ENCODE measurements at places on chromosomes 6 and 20.

GRCh38 chr6:54248994-54249393 is 59.2 kb upstream of the TINAG start:
- no peak for DNase-seq

- no peak for DNase-seq
Observed at GRCh38 chr20:59032713-59033059, 551 bp upstream of the ATP5F1E start.

- DNase-seq: no peak
Observed at GRCh38 chr20:59561228-59561605, 43.1 kb upstream of the PHACTR3 start.

DNA sequence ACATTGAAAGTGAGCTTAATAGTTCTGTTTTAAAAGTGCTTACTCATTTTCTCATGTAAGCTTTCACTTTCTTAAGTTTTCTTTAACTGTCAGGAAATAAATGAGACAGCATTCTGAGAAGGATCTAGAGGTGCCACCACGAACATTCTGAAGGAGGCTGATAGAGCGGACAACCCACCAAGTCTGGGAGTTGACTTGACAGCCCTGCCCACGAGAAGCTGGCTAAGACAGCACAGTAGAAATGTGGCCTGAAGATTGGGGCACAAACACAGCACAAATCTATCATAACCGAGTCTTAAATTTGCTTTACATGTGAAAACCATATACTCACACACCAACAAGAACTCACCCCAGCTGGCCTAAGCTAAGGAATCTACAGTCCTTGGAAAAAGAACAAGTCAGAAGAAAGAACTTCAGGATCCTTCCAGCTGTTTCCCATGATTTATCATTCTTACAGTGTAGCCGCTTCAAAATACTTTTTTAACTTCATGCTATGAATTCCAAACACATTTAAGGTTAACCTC is 144.2 kb upstream of the TNFAIP3 start:
- no peak for DNase-seq

DNA sequence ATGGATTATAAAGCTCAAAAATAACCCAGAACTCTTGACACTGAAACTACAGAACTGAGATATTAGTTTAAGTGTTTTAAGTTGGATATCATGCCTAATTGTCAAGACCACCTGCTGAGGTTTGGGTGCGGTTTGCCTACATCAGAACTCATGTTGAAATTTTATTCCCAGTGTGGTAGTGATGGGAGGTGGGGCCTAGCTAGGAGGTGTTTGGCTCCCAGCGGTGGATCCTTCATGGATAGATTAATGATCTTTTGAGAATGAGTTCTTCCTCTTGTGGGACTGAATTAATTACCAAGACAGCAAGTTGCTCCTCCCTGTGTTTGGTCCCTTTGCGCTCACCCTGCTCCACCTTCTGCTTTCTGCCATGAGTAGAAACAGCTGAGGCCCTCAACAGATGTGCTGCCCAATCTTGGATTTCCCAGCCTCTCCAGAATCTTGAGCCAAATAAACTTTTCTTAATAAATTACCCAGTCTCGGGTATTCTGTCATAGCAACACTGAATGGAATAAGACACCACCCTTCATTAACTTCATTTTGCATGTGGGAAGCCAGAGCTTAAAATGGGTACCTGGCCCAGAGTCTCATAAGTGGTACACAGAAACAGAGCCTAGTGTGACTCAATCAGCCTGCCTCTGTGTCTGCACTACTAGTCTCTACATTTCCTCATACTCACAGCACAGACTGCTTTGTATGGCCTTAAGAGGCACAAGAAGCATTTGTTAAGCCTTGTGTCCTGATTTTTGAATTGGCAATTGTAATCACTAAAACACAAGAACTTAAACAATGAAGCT is 158.4 kb downstream of the IBTK start:
- DNase-seq: no peak

DNA sequence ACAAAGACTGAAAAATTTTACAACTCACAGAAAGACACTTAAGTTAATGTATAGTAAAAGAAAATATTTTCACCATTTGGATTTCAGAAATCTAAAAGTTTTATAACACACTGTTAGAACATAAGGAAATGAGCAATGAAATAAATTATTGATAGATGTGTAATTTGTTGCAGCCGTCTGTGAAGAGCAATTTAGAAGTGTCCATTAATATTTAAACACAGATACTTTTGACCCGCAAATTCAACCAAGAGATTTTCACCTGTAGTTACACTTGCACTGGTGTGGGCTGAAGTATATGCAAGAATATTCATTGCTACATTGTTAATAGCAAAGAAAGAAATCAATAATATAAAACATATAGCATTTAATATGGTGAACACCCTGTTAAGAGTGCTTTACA is 14.6 kb upstream of the SLC17A3 start:
- no peak for DNase-seq

- no peak for DNase-seq
Observed at GRCh38 chr20:50541606-50542041, 31.4 kb downstream of the PTPN1 start.

- no peak for DNase-seq
Observed at GRCh38 chr6:98118397-98119045, 715.9 kb upstream of the POU3F2 start.

GRCh38 chr6:131858765-131859415 is 51.1 kb downstream of the ENPP1 start:
- DNase-seq: no peak
